ENCODE measurements at places on chromosomes 7 and 10.

- no peak for DNase-seq
Measured at GRCh38 chr10:17379151-17379690, 75.2 kb downstream of the ST8SIA6 start.

DNA sequence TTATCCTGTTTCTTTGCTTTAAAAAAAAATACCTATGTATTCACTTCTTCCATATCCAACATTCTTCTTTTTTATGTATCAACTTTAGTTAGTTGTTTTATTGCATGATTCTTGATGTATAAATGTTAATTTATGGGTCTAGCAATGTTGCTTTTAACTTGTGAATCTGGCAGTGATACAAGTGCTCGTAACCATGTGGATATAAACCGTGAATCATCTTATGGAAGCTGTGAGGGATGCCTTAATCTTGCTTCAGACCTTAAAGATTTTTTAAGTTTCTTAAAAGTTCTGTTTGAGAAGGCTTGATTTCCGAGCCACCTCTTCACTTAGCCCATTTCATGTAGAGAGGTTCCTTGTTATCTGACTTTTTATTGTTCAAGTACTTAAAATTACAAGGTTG is 25.9 kb downstream of the HELLS start:
- no peak for DNase-seq

- DNase-seq: no peak
Measured at GRCh38 chr10:115125505-115125904, 32.3 kb downstream of the ATRNL1 start.

DNA sequence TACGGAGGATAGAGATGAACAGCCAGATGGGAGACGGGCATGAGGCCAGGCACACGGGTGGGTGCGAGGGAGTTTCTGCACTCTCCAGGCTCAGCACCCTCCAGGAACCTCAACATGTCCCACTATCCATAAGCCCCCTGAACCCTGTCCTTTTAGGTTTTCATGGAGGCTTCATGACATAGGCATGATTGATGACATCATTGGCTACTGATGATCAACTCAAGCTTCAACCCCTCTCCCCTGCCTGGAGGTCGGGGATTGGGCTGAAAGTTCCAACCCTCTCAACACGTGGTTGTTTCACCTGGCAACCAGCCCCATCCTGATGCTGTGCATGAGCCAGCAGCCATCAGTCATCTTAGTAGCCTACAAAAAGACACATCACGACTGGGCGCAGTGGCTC is 360.7 kb upstream of the AUTS2 start:
- DNase-seq: no peak

DNA sequence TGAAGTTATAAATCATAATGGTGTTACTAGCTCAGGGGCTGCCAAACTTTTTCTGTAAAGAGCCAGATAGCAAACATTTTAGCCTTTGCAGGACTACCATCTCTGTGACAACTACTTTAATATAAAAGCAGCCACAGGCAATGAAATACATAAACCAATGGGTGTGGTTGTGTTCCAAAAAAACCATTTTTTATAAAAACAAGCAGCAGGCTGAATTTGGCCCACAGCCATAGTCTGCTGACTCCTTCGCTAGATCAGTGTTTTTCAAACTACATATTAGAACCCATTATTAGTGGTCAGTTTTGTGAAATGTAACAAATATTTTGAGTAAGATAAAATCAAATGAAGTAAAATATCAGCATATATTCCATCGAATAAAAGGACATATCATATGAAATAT is 13.6 kb downstream of the GNG11 start:
- no peak for DNase-seq

- no peak for DNase-seq
Measured at GRCh38 chr7:101922631-101923601, 105.5 kb downstream of the CUX1 start.

DNA sequence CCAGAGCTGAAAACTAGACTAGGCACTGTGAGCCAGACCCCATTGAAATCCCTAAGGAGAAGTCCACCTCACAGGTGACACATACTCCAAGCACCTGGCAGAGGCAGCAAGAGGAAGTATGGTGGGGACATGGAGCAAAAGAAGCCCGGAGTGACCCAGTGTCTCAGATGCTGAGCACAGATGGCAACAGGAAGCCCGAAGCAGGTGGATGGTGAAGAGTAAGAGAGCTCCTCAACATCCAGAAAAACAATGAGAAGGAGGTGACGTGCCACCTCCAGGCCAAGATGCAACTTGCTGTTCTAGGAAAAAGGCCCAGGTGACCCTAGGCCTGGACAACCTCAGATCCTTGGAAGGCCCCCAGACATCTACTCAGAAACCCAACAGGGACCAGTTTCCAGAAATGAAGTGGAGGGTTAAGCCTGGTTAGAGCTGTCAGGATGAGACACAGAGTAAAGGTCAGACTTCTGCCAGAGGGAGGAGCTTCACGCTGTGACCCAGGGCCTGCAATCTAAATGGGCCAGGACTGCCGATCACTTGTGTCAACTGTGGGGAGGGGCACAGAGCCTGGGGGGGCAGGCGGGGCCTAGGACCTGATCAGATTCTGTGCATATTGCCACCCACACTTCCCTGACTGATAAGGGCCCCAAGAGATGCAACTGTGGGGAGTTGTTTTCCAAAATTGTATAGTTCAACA is 2.4 kb upstream of the COBL start:
- DNase-seq: no peak

- peak; percentile 54 for DNase-seq
Measured at GRCh38 chr10:42963312-42963711, 113.6 kb upstream of the RET start.

GRCh38 chr10:3048119-3049019 is 19.0 kb upstream of the PFKP start:
- DNase-seq: no peak

GRCh38 chr7:7051206-7051877 is 131.0 kb upstream of the C1GALT1 start:
- no peak for DNase-seq

DNA sequence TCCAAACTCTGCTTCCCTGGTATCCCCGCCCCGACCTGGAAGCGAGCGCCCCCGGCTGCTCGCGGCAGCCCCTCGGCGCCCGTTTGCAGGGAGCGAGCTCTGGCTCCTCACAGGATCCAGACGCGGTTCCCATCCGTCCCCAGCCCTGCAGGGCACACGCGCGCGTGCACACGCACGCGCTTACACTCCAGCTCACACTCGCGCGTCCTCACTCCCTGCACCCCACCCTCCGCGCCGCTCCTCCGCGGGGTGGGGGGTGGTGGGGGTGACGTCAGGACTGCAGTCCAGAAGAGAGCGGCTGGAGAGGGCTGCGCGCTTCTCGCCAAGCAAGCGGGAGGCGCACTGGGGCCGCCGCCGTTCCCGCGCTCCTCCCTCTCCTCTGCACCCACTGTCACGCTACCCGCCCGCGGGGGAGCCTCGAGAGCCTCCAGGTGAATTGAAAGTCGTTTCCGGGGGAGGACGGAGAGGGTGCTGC is 255.6 kb downstream of the OTUD1 start:
- no peak for DNase-seq

- DNase-seq: no peak
Measured at GRCh38 chr10:104707602-104708459, 66.7 kb downstream of the SORCS3 start.

DNA sequence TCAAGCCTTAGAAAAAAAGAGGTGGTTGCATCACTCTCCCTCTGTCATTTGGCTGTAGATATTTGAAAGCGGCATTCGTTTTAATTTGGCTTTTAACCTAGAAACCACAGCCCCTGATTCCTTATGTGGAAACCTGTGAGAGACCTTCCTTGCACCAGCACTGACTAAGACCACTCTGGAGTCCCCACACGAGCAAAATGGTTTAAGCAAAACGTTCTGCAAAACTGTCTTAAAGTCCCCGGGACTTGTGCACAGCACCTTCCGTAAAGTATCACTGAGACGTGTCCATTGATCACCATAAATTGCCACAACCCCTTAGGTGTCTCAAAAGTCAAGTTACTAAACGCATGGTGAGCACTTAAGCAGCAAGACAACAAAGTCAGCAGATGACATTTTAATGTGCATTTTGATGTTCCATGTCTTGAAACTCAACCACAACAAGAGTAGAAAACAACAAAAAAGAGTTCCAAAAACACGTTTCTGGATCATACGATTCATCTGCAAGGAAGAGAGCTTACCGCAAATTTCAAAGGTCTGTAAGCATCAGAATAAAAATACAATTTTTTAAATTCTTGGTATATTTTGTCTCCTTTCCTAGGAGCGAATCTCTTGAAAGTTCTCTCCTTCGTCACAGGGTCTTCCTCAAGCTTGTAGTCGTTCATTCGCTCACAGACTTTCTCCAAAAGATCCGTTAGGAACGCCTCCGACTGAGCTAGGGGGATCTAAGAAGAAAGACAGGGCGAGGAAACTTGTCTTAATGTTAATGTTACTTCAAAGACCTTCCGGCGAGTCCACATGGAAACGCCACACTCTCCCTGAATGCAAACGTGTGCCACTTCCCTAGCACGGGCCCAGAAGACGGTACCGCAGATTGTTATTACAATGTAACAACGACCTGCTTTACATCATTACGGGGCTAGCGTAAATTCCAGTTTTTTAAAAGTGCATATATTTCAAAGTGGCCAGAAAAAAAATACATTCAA is 37.7 kb downstream of the CNPY1 start:
- no peak for DNase-seq
